CD8-positive, alpha-beta T cell (primary cell): ENCODE measurements at places on chromosomes 12 and 14.

GRCh38 chr12:104805186-104805585 is 152.9 kb downstream of the SLC41A2 start:
- DNase-seq = no peak

DNA sequence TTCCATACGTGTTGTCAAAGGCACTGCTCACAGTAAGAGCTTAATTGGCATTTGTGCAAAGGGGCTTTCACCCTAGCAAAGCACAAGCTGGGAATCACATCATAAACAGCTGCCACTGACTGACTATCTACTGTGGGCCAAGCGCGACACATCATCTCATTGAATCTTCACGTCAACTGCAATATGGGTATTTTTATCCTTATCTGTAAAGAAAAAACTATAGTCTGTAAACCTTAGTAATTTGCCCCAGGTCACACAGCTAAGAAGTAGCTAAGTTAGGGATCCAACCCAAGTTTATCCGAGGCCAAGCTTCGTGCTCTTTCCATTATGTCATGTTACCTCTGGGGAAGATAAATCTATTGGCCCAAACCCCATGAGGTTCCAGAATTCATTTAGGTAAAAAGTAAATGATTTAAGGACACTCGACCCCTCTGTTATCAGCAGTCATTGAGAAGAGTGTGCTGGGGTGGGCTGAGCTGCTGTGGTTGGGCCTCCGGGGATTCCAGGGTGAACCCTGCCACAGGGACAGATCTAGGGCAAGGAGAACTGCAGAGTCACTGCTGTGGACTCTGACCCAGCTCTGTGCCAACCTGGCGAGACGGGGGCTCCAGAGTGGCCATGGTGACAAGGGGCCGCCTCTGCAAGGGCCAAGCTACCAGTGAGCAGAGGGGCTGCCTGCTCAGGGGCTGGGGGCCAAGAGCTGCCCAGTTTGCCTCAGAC is 27.6 kb downstream of the NCKAP5L start:
- DNase-seq = no peak

DNA sequence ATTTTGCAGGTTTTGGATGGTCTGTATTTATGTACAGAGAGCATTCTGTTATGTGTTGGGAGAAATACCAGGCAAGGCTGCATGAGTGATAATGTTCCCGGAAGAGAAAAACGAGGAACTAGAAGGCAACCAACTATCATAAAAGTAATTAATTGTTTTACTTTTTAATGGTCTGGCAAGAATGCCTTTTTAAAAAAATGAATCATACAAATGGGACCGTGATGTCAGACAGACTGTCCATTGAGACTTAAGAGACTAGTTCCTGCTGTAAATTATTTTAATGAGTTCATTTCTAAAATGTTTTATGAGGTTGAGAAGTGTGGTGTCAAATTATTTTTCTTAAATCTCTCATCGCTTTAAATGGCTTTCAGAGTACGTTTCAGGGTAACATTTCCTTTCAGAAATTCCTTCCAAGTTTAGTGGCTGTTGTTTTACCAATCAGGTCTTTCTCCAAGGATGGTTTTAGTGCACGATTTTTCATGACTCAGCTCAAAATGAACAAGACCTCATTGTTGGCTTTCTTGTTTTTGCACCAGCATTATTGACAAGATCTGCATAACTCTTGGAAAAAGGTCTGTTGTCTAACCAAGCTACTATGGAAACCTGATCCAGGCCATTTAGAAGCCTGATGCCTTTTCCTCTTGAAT is 86.1 kb upstream of the ARHGAP5 start:
- no peak for DNase-seq

DNA sequence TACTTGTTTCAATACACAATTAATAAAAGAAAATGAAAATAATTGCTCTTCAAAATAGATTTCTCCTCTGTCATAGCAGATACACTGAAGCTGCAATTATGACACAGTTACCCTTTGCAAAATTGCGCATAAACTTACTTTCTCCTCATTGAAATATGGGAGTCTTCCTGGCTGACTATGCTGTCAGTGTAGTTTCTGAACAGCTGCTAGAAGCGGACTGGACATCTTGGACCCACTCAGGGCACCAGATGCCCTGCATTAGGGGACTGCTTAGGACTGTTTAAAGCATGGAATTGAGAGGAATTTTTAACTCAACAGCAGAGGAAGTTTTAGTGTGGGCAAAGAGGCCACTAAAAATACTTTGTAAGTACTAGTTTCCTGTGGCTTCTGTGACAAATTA is 454.9 kb downstream of the ATP23 start:
- no peak for DNase-seq

DNA sequence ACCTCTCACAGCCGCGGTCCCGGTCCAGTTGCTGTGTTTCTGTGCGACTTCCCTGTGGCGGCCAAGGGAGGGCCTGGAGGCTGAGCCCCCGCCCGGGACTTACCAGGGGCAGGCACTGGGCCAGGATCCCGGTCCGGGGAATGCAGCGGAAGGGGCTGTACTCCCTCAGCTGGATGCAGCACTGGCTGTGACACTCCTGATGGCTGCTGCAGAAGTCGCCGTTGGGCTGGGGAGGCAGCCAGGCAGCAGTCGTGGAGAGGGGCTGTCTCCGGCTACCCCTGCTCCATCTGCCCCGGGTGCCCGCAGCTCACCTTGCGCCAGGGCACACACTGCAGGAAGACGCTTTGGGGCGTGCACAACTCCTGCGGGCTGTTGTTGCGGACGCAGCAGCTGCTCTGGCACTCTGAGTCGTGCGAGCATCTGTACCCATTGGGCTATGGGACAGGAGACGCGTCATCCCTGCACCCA is 6.2 kb downstream of the LRCOL1 start:
- no peak for DNase-seq

DNA sequence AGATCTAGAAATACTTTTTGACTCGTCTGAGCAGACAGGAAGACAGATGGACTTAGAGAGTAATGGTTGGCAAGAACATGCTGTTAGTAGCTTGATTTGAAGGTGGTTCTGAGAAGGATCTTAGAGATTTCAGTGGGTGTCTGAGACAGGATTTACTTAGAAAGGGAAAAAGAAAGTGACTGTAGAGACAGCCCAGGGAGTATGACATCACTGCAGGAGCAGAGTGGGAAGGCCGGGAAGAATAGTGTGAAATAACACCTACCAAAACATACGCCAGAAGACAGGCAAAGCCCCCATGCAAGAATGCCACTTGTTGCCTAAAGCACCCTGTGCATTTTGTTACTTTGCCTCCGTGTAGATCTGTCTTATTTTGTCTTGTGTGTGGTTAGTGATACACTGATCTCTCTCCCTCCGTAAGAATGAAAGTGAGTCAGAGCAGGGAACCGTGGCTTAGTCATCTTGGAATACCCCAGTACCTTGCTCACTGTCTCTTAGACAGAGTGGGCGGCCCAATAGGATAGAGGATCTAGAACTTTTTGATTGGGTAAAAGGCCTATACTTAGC is 161.3 kb upstream of the IFNG-AS1 start:
- DNase-seq = no peak

DNA sequence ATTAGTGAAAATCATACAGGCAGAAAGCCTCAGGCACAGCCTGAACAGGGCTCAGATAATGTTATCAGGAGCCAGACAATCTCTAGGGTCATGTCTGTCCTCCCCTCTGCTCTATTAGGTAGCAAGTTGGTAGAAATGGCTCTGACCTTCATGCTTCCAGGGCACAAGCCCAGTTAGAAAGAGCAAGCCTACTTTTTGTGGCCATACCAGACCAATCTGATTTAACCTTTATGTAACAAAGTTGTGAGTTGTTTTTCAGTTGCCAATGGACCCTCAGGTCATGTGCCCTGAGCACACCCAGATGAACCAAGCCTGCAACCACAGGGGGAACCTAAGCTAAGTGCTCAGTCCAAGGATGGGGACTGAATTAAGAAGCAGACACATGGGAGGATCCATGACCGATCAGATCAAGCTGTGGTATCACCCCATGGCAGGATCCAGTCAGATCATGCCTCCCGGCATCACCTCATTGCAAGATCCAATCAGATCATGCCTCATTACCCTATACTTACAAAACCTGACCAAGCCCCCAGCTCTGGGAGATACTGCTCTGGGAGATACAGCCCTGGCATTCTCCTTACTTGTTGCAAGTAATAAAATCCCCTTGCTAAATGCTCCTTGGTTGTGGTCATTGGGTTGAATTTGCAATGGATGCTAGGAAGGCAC is 18.8 kb upstream of the HIGD1C start:
- DNase-seq = no peak
